Stimulated activated CD4-positive, alpha-beta T cell treated with anti-CD3 and anti-CD28 coated beads, Interleukin-2, amount 100 ng/mL, for 24 hours (primary cell): ENCODE measurements at places on chromosomes 11 and 22.

DNA sequence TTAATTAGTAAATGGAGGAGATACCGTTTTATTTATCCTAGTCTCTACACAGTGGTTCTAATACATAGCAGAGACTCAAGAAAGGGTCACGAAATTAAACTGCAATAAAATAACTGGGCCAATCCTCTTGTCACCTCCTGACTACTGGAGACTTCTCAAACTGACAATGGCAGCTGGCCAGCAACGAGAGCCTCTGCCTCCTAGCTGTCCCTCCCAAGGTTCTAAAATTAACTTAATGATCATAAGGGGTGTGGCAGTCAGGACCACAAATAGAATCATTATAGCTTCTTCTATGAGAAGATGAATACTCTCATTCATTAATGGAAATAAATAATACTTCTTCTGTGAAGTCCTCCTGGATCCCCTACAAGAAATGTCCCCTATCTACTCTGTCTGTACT, 63.8 kb upstream of the APOA1 start:
- no peak for DNase-seq

DNA sequence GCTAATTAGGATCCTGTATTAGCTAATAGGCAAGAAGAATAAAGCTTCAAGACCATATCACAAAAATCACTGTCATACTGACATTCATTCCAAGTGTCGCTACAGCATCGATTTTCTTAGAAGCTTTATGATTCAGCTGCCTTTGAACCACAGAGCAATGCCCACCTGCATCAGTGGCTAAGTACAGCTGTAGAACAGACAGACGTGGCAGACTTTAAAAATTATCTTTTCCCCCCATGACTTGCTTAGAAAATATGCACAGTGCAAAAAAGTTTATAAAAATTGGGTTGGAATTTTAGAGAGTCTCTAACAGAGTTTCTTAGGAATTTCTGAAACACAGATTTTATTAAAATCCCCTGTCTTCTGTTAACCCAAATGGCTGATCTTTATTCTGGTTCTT, 120.8 kb downstream of the CADM1 start:
- no peak for DNase-seq

DNA sequence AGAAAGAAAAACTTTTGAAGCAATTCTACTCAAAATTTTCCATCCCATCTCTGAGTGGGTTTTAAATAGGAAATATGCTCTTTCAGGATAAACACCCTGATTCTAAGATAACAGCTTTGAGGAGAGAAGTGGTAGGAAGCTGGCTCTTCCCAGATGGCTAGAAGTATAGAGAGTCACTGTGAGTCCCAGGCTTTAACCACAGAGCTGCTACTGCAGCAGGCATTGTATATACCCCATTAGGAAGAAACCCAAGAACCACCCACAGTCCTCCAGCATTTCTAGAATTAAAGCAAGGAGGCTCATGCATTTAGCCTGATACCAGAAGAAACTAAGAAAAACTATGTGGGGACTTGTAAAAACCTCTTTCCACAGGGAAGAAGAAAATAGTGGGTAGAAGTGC, 1405.6 kb upstream of the TENM4 start:
- no peak for DNase-seq

- no peak for DNase-seq
Observed at GRCh38 chr11:19980957-19981669, 179.2 kb downstream of the DBX1 start.
